Lower leg skin (tissue), 4 donors: ENCODE measurements at places on chromosomes 7 and 10. TPM values are rescaled to one million over a fixed set of nuclear protein-coding genes. Genes with fewer than 3 reads are reported as not detected.

GRCh38 chr7:79749856-79750255, 296.4 kb upstream of the MAGI2 start:
- no peak for DNase-seq

DNA sequence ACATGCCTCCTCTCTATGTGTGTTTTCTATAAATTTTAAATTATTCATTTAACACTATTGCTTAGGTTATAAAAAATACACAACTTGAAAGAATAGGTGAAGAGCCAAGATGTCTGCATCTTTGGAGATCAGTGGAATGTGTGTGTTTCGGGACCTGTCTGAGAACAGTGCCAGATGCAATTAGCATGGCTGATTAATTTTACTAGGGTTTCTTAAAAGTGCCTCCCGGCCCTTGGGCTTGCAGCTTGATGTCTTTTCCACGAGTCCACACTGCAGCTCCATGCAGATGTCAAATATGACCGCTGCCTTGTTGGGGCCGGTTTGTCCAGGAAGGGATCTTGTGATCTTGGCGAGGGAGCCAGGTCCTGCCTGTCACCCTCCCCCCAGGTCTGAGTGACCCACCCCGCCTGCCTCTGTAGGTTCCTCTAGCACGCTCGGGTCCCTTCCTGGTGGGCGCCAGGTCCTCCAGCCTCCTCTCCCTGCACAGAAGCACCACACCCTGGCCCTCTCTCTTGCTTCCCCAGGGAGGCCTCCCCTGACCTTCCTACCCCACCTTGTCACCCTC, 20.7 kb downstream of the LHPP start:
- DNase-seq, result no peak

The CTNNA3 gene
- total RNA-seq, result 0.10 TPM

The CDC14C gene
- total RNA-seq, result not detected

The PCBD1 gene
- total RNA-seq, result 23.8 TPM
